Activated CD8-positive, alpha-beta memory T cell treated with anti-CD3 and anti-CD28 coated beads, Interleukin-2, amount 10 ng/mL, durations not matched to agents 7 days and 5 days (primary cell): ENCODE measurements at places on chromosomes 16 and 17.

DNA sequence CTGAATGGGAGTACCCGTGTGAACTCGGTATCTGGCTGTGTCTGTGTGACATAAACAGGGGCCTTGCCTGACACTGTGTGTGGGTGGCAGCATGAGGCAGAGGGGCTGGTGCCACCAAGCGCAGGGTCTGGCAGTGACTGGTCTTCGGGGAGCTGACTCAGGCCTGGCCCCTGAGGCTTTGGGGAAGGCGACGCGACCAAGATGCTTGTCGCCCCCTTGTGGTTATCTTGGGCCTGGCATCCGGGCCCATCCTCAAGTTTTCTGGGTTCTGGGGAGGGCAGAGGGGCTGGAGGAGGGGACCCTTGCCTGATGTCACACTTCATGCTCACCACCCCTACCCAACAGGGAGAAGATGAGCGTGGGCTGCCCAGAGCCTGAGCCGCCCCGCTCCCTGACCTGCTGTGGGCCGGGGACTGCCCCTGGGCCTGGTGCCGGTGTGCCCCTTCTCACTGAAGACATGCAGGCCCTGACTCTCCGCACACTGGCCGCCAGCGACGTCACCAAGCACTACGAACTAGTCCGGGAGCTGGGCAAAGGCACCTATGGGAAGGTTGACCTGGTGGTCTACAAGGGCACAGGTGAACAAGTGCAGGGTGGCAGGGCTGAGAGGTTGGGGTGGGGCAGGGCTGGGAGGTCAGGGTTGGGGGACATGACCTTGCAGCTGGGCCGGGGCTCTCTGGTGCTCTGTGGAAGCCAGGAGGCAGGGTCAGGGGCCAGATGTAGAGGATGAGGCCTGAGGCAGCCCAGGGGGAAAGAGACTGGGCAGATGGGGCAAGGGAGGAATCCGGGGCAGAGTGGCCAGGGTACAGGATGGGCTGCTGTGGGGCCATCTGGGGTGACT is 24.9 kb downstream of the SBK1 start:
- DNase-seq: peak; percentile 79

GRCh38 chr16:12927591-12927990 is 26.2 kb downstream of the SHISA9 start:
- DNase-seq: no peak

- no peak for DNase-seq
Measured at GRCh38 chr16:51355195-51355594, 204.1 kb upstream of the SALL1 start.

- DNase-seq: peak; percentile 33
Measured at GRCh38 chr17:50349243-50349600, 3.3 kb downstream of the XYLT2 start.

GRCh38 chr16:20768818-20769217 is 5.0 kb downstream of the ACSM3 start:
- no peak for DNase-seq

DNA sequence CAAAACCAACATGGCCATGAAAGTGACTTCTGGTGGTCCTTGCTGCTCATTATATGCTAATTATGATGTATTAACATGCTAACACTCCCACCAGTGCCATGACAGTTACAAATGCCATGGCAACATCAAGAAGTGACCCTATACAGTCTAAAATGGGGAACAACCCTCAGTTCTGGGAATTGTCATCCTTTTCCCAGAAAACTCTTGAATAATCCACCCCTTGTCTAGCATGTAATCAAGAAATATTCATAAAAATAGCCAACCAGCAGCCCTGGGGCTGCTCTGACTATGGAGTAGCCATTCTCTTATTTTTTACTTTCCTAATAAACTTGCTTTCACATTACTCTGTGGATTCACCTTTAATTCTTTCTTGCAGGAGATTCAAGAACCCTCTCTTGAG is 35.9 kb downstream of the DNAJA2 start:
- no peak for DNase-seq

DNA sequence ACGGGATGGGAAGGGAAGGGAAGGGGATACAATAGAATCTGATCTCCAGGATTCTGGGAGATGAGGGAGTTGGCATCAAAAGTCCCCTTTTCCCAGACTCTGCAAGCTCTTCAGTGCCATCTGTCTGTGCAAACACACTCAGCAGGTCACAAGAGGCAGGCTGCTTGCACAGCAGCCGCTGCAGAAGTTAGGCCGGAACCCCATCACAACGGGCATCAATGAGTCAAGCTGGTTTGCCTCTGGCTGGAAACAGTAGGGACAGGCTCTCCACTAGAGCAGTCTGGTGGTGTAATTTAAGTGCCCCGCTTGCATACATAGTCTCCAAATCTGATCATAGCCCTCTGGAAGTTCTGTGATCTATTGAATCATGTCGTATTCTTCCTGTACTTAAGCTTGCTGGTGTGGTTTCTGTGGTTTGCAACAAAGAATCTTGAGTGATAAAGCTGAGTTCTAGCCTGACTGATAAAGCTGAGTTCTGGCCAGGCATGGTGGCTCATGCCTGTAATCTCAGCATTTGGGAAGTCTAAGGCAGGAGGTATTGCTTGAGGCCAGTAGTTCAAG is 33.7 kb upstream of the KDM8 start:
- DNase-seq: peak; percentile 87

DNA sequence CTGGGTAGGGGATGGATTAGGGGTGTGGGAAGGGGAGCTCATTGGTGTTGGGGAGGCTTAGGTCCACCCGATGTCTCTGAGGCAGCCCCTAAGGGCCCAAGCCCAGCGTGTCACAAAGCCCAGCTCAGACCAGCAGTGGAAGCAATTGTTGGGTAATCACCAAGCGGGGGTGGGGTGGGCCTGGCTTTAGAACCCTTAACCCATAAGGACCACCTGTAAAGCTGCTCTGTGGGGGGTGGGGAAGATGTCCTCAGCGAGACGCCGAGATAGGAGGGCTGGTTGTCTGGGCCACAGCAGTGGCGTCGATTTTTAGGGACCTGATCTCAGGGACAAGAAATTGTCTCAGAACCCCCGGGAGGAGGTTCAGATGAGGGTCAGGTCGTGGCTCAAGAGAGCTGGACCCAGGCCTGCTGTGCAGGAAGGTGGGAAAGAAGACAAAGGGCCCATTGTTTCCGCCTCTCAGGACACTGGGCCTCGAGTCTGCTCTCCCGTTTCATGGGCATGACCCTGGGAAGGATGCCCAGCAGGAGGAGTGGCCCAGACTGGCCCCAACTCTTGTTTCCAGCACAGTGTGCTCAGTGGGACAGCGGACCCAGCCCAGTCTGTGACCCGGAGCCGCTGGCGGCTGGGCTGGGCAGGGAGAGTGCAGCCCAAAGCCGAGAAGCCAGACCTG is 15.9 kb downstream of the ST6GALNAC2 start:
- DNase-seq: no peak

GRCh38 chr16:4495766-4496165 is 19.6 kb downstream of the HMOX2 start:
- no peak for DNase-seq

DNA sequence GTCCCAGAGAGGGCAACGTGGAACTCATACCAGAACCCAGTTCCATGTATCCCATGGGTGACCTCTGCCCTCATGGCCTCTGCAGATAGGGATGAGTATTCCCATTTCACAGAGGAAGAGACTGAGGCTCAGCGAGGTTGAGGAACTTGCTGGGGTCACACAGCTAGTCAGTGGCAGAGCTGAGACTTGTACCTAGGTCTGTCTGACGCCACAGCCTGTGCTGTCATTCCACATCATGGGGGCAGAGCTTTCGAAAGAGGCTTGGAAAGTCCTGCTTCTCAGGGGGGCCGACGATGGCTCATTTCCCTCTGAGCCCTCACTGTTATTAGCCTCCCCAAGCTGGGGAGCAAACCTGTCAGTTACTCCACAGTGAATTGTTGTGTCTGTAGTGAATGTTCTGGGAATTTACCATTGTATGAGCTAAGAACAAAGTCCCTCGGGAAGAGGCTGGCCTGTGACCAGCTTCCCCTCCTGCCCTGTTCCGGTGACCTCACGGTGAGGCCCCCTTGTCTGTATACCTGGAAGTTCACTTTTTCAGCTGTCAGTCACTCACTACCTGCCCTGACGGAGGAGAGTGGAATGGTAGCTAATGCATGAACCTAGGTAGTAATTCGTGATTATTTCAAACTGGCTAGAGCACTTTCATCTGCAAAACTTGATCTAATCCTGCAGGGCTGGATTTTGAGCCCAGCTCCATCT is 8.9 kb downstream of the METTL22 start:
- no peak for DNase-seq

GRCh38 chr17:75838410-75838809 is 5.8 kb downstream of the UNC13D start:
- no peak for DNase-seq

DNA sequence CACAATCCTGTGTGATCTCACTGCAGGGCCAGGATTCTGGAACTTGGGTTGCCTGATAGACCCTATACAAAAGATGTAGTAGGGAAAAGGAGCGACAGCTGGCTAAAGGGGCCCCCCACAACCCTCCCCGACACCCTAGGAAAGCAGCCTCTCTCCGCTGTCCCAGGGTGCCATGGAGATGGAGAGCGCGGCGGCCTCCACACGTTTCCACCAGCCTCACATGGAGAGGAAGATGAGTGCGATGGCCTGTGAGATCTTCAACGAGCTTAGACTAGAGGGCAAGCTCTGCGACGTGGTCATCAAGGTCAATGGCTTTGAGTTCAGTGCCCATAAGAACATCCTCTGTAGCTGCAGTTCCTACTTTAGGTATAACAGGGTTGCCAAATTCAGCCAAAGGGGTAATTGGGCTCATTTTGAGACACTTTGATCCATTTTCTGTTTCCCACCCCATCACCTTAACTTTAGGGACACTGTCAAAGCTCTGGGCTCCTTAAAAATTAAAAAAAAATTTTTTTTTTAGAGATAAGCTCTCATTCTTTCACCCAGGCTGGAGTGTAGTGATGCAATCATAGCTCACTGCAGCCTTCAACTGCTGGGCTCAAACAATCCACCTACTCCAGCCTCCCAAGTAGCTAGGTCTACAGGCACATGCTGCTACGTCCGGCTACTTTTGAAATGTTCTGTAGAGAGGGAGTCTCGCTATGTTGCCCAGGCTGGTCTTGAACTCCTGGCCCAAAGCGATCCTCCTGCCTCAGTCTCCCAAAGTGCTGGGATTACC is at the start of gene KLHL10:
Gene KLHL10, plus strand, starts transcription at position 65 of the 778 bp plus-strand sequence. Its CDS starts 108 bp downstream, at position 173.
- DNase-seq: no peak

DNA sequence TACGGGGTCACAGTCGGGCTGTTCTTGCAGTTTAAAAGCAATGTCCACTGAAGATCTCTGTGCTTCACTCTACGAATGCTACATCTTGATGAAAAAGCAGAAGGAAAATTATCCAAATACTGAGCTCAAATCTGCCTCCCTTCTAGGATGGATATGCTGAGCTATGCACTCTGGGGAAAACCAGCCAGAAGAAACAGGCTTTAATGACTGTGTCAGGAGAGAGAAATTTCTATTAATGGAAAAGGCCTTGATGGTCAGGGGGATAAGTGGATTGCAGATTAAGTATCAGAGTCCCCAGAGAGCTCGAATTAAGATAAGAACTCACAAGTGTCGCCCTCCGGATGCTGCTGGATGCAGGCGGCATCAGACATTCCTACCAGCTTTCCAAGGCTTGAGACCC is 39.6 kb upstream of the RCVRN start:
- no peak for DNase-seq

DNA sequence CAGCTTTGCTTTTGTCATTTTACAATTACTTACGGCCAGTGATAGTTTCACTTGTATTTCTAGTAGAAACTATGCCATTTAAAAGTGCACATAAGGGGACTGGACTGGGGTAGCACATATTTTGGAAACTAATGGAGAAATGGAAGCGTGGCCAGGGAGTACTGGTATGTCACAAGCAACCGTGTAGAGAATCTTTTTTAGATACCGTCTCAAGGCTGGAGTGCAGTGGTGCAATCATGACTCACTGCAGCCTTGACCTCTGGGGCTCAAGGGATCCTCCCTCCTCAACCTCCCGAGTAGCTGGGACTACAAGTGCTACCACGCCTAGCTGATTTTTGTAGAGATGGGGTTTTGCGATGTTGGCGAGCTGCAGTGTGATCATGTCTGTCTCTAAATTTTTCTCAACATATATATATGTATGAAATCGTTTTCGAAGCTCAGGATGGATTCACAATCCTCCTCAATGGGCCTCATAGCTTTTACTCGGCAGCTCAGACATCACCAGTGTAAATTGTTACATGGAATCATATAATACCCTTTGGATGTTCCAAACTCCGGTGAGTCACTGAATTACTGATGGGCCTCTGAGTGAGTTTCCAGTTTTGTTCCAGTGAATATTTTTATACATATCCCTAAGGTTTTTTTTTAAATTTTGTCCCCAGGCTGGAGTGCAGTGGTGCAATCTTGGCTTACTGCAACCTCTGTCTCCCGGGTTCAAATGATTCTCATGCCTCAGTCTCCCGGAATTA is 51.7 kb downstream of the ZNF778 start:
- no peak for DNase-seq

GRCh38 chr17:32664936-32665583 is 178.3 kb downstream of the CDK5R1 start:
- DNase-seq: no peak

DNA sequence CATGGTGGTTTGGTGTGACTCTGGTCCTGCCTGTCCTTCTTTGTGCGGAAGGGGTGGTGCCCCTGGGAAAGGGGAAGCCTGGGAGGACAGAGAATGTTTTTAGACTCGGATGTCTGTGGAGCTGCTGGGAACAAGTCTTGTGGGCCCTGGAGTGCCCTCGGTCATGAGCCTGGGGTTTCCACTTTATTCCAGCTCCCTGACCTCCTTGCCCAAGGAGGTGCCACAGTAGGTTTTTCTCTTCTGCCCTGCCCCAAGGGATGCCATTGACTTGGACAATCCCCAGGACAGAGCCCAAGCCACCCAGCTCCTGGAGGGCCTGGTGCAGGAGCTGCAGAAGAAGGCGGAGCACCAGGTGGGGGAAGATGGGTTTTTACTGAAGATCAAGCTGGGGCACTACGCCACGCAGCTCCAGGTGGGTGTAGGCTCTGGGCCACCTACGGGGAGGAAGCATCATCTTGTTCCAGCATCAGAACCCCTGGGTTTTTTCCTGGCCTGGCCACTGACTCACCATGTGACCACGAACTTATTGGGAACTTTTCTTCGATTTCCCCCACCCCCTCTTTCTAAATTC is 1.4 kb downstream of the STAT5A start:
- DNase-seq: no peak

GRCh38 chr16:22375117-22375962 is 921 bp upstream of the CDR2 start:
- DNase-seq: no peak

GRCh38 chr17:40517286-40517662 is 15.9 kb upstream of the TNS4 start:
- DNase-seq: no peak
